Stimulated activated CD4-positive, alpha-beta T cell treated with anti-CD3 and anti-CD28 coated beads, Interleukin-12 subunit alpha, Interleukin-12 subunit beta, amount 100 ng/mL, for 24 hours (primary cell): ENCODE measurements at places on chromosomes 12 and 14.

DNA sequence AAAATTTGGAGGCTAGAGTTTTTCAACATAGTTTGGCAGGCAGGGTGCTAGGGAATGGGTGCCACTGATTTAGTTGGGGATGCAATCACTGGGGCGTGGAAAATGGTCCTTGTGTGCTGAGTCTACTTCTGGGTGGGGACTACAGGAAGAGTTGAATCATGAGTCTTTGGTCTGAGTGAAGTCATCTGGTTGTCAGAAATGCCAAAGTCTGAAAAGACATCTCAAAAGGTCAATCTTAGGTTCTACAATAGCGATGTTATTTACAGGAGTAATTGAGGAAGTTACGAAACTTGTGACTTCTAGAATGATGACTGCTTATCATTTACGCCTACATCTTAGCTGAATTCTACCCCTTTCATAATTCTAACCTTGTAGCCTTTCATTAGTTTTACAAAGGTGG, 209.1 kb downstream of the NUBPL start:
- DNase-seq, result no peak

DNA sequence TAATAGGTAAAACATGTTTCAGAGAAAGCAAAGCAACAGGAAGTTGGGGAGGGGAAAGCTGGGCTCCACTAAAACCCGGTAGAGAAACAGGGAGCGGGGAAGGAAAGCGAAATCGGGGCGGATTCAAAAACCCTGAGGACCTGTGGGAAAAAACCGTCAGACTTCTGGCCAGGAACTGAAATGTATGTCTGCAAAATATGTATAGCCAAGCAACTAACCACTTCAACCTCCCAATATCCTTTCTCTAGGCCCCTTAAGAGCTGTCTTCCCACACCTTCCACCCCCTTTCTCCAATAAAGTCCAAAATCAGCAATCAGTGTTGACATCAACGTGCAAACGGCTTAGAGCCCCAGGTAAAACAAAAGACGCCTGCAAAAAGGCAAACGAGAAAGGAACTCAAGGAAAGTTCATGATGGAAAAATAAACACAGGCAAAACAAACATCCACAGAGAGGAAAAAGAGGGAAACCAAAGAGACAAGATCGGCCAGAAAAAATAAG, 32.8 kb downstream of the SIX1 start:
- DNase-seq, result no peak

DNA sequence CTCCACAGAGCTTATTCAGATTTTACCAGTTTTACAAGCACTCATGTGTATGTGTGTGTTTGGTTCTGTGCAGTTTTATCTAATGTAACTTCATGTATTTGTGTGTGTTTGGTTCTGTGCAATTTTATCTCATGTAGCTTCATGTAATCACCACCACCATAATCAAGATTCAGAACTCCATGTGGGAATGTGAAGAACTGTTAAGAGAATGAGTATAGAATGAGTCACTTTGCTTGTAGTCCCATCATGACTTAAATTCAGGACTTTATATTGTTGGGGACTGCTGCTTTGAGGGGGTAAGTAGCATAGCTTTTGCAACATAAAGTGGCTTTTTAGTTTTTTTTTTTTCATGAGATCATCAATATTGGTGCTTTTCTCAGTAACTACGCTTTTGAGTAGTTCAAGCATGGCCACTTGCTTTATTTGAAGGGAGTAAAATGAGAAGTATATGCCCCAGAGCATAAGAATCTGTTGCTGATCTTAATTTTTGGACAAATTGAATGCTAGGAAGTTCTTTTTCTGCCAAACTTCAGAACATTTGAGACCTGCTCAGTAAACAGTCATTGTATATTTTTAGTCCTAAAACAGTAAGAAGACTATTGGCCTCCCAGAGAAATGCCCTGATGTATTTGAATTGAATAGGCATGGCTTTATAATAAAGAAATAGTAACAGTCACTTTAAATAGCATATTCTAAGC, 28.8 kb downstream of the PROX2 start:
- no peak for DNase-seq

GRCh38 chr14:33617154-33617553, 333.7 kb downstream of the EGLN3 start:
- DNase-seq, result no peak

DNA sequence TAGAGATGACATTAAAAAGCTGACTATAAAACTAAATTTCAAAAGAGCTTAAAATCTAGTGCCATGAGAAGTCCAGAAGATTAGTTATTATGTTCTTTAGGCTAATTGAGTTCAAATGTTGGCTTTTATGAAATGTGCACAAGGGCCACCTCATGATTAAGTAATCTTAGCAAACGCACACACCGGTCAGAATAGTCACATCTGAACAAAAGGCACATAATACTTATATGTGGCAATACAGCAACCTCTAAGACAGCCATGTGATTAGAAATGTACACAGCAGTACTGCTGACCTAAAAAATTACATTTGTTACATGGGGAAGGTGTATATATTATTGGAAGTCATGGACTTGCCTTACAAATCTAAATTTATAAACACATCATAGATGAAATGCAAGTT, 344.7 kb upstream of the GARIN6 start:
- no peak for DNase-seq

- no peak for DNase-seq
Observed at GRCh38 chr12:131711551-131712205, 788 bp downstream of the SFSWAP start.

DNA sequence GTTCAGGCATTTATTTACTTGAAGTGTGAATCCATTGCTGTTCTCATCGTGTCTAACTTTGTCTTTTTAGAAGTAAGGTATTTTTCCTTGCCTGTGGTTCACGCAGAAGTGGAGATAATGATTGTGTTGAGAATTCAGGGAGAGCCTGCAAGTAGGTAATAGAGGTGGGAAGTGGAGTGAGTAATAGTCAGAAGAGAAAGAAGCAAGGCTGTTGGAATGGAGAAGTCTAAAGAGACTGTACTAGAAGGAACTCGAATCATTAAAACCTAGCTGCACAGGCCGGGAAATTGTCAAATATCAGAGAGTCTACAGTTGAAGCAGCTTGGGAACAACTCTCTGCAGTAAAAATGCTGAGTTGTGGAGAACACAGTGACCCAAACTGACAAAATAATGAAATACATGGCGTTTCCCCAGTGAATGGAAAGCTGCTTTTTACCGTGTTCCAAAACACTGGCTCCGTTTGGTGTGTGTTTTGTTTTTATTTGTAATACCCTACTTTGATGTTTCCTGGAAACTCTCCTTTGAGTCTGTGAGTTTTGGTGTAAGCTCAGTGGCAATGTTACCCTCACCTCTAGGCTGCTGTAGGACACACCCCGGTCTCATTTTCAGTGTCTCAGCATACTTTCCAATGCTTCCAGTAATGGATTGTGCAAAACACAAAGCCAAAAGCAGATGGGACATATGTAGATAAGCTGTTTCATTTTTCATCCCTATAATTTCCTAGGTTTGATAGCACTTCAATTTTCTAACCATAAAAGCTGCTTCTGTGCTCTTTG, 146.6 kb downstream of the CRADD start:
- no peak for DNase-seq

DNA sequence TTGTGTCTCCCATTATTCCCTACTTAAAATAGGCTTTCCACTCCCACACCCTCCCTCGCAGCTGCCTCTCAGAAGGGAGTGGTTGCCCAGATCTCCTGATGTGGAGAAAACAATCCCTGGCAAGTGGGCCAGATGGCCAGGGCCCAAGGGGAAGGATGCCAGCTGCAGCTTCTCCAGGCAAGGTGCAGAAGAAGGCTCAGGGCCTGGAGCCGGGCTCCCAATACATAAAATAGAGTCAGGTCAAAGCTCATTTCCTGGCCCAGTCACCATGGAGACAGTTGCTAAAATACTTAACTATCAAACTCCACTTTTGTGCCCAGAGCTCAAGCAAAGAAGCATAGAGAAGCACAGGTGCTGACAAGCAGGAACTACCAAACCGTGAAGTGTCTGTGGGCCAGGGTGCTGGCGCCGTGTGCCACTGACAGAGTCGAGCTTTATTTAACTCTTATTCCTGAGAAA, 45.7 kb upstream of the ITPR2 start:
- DNase-seq, result no peak

- DNase-seq, result no peak
Observed at GRCh38 chr12:101924618-101925017, 47.2 kb downstream of the DRAM1 start.

DNA sequence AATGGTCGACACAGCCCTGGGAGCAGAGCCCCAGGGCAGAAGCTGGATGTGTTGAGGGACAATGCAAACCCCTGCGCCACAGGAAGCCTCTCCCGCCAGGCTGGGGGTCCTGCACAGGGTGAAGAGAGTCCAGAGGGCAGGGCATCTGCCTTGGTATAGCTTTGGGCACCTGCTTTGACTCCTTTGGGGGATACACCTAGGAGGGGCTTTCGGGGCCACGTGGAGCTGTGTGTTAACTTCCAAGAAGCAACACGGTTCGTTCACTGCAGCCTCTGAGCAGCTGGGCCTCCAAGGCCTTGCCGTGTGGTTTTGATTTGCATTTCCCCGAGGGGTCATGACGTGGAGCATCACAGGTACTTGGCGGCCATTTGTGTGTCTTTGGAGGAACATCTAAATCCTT, 5.8 kb upstream of the PUS1 start:
- DNase-seq, result no peak

DNA sequence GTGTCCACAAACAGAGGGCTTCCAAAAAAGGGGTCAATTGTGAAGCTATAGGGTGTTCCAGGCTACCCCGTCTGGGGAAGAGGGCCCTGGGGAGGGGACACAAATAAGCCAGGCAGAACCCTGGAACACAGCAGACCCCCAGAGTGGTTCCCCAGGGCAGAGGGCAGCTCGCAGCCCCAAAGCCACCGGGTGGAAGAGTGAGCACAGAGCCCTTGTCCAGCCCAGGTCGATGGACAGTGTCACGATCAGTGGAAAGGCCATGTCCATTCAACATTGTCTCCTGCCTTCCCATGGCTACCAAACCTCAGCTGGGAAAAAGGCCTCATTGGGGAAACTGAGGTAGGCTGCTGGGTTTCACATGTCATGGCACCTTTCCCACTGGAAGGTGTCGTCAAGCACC, 131.4 kb downstream of the DICER1 start:
- DNase-seq, result no peak

DNA sequence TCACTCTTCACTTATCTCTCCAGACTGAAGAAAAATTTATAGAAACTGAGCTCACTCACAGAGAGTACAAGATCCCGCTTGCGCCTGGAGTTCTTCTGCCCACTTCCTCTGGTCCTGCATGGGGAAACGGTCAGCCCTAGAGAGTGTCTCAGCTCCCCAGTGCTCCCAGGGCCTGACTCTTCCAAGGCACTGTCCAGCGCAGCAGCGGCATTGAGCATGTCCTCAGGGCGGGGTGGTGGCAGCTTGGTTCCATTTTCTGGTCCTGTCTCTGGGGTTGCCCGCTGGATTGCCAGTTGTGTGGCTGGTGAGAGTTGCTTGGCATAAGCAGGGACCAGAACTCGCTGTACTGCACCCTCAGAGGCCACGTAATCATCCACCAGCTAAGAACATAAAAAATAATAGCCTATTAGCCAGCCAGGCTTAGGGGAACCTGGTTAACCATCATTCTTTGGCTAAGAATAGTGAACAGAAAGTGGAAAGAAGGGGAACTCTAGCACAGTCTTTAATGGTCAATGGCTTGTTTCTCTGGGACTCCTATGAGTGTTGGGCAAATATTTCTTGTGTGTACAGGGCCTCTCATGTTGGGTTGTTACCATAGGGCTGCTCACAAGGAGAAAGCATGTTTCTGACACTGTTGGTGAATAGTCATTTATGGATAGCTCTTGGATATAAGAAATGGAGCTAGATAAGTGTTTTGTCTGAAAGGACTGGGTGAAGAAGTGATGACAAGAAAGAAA, 13.7 kb upstream of the AJUBA start:
- no peak for DNase-seq

DNA sequence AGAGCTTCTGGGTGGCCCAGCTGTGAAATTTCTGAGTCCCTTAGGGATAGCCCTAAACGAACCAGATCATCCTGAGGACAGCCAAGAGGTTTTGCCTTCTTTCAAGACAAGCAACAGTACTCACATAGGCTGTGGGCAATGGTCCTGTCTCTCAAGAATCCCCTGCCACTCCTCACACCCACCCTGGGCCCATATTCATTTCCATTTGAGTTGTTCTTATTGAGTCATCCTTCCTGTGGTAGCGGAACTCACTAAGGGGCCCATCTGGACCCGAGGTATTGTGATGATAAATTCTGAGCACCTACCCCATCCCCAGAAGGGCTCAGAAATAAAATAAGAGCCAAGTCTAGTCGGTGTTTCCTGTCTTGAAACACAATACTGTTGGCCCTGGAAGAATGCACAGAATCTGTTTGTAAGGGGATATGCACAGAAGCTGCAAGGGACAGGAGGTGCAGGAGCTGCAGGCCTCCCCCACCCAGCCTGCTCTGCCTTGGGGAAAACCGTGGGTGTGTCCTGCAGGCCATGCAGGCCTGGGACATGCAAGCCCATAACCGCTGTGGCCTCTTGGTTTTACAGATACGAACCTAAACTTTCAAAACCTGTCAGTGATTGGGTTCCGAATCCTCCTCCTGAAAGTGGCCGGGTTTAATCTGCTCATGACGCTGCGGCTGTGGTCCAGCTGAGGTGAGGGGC, 38.9 kb downstream of the DAD1 start:
- DNase-seq, result no peak

GRCh38 chr14:29798108-29798663, 129.5 kb downstream of the PRKD1 start:
- DNase-seq, result no peak

- no peak for DNase-seq
Observed at GRCh38 chr12:79366374-79366773, 324.4 kb downstream of the PAWR start.

GRCh38 chr12:13316587-13317246, 120.2 kb downstream of the EMP1 start:
- no peak for DNase-seq

DNA sequence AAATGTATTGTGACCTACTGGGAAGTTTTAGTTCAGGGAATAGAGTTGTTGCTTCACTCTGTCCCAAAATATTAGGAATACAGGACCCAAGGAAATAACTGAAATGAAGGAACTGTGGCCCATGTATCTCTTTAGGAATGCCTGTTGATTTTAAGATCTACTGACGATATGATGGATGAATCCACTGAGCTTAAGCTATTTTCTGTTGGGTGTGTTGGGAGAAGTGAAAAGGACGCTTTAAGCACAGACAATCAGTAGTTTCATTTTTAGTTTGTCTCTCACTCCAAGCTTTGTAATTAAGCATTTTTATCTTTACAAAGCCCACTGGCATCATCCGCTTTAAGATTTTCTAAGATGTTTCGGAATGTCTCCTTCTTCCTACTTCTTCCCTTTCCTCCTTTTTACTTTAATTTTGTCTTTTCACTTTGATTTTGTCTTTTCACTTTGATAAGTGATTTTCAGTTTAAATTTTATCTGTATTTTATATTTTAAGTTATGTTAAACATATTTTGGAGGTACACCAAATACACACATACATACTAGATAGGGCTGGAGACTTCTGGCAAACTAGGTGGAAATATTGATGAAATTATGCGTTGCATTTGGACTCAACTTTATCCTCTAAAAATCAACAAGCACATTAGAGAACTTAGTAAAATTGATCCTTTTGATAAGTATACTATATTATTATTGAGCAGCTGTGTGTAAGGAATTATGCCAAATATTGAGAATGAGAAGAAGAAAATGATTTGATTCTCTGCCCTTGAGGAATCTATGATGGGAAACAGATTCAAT, 52.3 kb upstream of the USP44 start:
- DNase-seq, result no peak

- no peak for DNase-seq
Observed at GRCh38 chr14:66074537-66074936, 411.6 kb upstream of the CCDC196 start.

GRCh38 chr12:23771240-23771949, 178.1 kb downstream of the SOX5 start:
- DNase-seq, result no peak

- DNase-seq, result no peak
Observed at GRCh38 chr12:97943359-97943758, 480.8 kb downstream of the RMST start.
